ENCODE measurements at places on chromosomes 13 and 19. TPM values are rescaled to one million over a fixed set of nuclear protein-coding genes. Genes with fewer than 3 reads are reported as not detected.

Gene IL17D
- 1.6 TPM for total RNA-seq

Gene LGALS7B
- not detected for total RNA-seq

Gene SHISA7
- 0.02 TPM for total RNA-seq

Gene SSC5D
- 0.45 TPM for total RNA-seq

Gene PLVAP
- not detected for total RNA-seq

Gene ZNF177
- 0.69 TPM for total RNA-seq

Gene ADPRHL1
- 15.5 TPM for total RNA-seq

Gene KLF1
- 0.05 TPM for total RNA-seq

Gene REXO1
- 21.2 TPM for total RNA-seq

Gene ETV2
- total RNA-seq = 1.6 TPM

Gene IGSF23
- total RNA-seq = 0.31 TPM

Gene FRY
- 0.09 TPM for total RNA-seq

Gene ARHGEF7
- total RNA-seq = 21.0 TPM

Gene CCDC169
- 0.35 TPM for total RNA-seq

Gene KIR3DL1
- not detected for total RNA-seq

Gene HIPK4
- 0.29 TPM for total RNA-seq

Gene CGB7
- total RNA-seq = 0.47 TPM

Gene ZNF284
- 0.39 TPM for total RNA-seq

Gene MCEMP1
- total RNA-seq = not detected

Gene ZNF345
- total RNA-seq = 0.09 TPM

Gene CNFN
- 51.3 TPM for total RNA-seq

Gene C19orf38
- 0.10 TPM for total RNA-seq

Gene AXL
- 146 TPM for total RNA-seq

Gene PSMD8
- total RNA-seq = 486 TPM

Gene SWSAP1
- total RNA-seq = 2.4 TPM

Gene SYDE1
- total RNA-seq = 17.2 TPM

Gene FFAR1
- total RNA-seq = not detected

Gene PPP1R37
- 33.7 TPM for total RNA-seq

Gene NXNL1
- total RNA-seq = not detected

Gene ZNF444
- 30.1 TPM for total RNA-seq

Gene LAIR2
- not detected for total RNA-seq

Gene FCGBP
- total RNA-seq = 1.0 TPM

Gene XRCC1
- total RNA-seq = 33.6 TPM

Gene SIGLEC9
- not detected for total RNA-seq

Gene PDE4C
- total RNA-seq = 0.15 TPM

Gene CGB5
- 0.88 TPM for total RNA-seq
